ENCODE measurements at places on chromosomes 3 and 15.

GRCh38 chr3:68988740-68989139 lies 24.7 kb downstream of the EOGT start:
- DNase-seq = no peak

- DNase-seq = no peak
These were observed 172.6 kb upstream of the CNTN3 start for GRCh38 chr3:74787011-74787410.

GRCh38 chr3:29903600-29903999 lies 622.7 kb downstream of the RBMS3 start:
- DNase-seq = no peak

DNA sequence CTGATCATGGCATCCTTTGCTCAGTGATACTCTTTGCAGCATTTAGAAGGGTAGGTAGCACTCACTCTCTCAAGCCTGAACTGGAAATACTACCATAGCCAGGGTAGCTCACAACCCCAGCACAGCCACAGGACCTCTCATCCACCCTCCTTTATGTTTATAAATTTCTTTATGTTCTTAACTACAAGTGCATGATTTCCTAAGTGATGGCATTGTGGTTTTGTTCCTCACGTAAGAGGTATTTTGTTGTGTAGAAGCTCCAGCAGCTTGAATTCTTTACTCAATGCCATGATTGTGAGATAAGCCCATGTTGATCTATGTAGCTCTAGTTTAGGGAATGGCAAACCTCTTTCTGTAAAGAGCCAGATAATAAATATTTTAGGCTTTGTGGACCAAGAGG lies 7.9 kb upstream of the RTP3 start:
- no peak for DNase-seq

GRCh38 chr3:101780661-101781060 lies 1.6 kb downstream of the NXPE3 start:
- DNase-seq = no peak

- no peak for DNase-seq
These were observed 172.6 kb downstream of the P3H2 start for GRCh38 chr3:189947948-189948723.

DNA sequence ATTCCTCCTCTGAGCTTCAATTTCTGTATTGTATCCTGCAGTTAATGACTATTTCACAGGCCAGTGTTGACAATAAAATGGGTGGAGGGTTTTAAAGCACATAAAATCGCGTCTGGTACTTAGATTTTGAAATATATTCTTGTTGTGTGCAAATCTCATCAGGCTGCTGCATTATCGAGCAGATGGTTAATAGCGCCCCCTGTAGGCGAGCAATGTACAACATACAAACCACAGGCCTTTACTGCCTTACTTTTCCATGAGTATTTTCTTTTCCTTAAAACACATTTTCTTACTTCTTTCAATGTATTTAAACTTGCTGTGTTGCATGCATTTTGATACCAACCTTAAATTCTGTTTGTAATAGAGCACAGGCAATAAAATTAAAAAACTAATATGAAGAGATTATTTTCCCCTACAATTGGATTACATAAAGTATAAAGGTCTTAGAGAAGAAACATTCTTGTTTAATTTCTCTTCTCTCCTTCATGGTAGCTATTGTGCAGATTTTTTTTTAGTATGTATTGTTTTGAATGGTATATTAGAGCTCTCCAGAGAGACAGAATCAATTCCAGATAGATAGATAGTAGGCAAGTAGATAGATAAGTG lies 608.4 kb downstream of the CADM2 start:
- DNase-seq = no peak

- no peak for DNase-seq
These were observed 28.4 kb downstream of the RGMA start for GRCh38 chr15:93060336-93061248.

All from GM12892 (cell line).